ENCODE measurements at places on chromosomes 6 and 20.
A peak's percentile ranks its signal among the peaks of the same experiment; 100 is the strongest.

DNA sequence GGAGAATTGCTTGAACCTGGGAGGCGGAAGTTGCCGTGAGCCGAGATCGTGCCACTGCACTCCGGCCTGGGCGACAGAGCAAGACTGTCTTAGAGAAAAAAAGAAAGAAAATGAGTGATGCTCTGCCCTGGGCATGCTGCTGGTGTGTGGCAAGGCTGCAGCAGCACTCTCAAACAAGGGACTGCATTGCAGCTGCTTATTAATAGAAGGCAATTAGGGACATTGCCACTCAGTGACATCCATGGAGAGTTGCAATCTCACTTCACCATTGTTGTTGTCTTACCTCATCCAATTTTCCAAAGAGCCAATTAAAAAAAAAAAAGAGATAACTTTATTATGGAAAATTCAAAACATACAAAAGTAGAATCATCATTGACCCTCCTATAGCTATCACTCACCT is 131.1 kb downstream of the LRRC1 start:
- DNase-seq: no peak

- no peak for DNase-seq
Measured at GRCh38 chr20:52049001-52049731, 142.4 kb downstream of the ZFP64 start.

- no peak for DNase-seq
Measured at GRCh38 chr20:8132484-8133309, 631 bp downstream of the PLCB1 start.

DNA sequence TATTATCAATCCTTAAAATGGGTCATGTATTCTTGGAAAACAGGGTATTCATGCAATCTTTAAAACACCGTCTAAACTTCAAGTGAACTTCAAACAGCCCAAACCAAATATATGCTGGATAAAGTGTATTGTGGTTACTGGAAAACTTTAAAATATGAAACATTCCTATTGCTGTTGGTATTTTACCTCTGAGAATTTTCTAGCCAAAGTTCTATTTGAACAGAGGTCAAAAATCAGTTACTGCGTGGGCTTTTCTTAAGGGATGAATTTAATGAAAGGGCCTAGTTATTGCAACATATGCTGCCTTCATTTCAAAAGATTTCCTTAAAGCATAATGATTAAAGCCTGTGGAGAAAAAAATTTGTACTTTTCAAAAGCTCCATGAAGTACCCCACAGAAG is 436.0 kb downstream of the PLCB1 start:
- no peak for DNase-seq

DNA sequence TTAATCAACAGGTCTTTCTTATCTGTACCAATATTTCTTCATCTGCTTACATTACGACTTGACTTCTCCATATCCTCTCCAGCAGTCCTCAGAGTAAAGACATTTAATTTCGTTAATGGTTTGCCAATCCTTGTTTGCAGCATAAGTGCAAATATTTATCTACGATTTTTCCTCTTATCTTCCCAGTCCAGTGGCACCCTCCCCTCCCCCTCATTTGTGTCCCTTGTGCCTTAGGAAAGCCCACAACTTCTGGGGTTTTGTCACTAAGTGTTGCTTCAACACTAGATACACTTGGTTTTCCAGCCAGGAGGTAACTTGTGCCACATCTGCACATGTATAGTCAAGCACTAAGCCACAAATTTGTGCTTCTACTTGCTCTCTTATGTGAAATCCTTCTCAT is 327.2 kb downstream of the CBLN4 start:
- no peak for DNase-seq

DNA sequence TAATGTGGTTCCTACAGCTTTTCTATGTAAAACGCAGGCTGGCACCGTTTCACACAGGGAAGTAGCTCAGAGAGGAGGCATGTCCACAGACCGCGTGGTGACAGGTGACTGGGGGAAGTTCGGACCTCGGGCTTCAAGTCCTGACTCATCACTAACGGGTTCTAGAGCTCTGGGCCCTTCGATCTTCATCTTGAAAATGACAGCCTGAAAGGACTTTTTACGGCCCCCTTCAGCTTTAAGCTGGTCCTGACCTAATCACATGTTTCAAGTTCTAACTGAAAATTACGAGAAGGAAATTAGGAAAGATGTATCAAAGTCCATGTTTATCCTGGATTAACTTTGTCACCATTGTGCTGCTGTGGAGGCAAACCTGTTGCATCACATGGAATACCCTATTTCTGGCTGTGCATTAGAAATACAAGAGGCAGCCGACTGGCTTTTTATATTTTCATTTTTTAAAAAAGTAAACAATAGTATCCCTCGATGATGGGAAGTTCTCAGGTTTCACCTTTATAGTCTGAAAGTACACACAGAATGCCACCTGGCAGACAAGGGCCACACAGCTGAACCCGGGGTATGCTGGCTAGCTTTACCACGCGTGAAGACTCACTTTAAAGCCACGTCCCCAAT is 2.0 kb downstream of the MAN1A1 start:
- peak; percentile 48 for DNase-seq

DNA sequence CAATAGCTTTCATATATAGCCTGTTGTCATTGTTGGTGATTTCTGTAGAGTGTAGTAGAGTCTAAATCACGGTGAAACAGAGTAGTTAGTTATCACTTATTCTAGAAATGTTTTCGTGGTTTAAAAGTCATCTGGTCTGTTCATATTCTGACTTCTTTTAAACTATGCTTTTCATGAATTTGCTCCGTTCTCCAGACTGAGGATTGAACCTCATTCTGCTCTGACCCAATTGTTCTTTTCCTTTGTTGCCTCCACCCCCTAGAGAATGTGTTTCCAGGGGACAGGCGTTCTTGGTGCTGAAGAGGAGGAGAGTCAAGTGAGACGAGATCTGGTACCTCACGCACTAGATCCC is 748 bp upstream of the ZNF292 start:
- no peak for DNase-seq

DNA sequence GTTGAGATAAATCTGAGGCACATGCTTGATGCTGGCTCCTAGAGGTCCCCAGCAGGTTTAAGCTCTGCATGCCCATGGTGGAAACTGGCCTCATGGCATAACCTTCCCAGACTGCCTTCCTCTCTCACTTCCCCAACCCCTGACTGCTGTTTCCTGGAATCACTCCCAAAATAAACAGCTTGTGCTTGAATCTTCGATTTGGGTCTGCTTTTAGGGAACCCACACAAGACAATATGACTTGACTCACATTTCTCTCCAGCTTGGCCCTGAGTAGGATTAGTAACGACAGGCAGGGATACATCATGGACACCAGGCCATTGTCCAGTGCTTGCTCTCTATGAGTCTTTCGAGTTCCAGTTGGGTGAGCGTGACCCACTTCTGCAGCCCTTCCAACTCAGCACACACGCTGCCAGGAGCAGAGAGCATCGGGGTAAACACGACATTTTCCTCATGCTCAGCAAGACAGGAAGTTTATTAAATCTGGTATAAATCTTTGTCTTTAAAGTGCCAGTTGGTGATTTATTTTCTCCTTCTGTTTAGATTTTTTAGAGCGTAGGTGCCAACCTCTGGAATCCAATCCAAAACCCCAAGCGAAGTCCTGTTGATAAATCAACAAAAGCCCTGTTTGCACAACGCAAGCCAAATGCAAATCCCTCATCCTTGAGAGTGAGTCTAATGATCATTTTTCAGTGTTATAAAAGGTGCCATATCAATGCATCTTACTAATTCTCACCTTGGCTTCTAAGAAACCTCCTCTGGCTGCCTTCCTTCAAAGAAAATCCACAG is 135.0 kb downstream of the FOXA2 start:
- DNase-seq: no peak

DNA sequence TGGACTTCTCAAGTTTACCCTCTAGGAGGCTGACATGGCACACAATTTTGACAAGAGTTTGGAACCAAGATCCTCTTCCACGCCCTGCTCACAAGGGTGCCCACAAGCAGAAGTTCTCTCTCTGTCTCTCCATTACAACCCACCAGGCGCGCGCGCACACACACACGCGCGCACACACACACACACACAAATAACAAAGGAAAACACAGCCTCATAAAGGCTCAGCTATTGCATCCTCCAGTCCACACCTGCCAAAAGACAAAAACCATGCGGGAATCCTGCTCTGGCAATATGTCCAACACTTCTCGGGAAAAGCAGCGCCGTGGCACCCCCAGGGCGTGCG is 870 bp downstream of the PAK5 start:
- no peak for DNase-seq

GRCh38 chr6:119966484-119966883 is 616.9 kb upstream of the MAN1A1 start:
- peak; percentile 10 for DNase-seq

DNA sequence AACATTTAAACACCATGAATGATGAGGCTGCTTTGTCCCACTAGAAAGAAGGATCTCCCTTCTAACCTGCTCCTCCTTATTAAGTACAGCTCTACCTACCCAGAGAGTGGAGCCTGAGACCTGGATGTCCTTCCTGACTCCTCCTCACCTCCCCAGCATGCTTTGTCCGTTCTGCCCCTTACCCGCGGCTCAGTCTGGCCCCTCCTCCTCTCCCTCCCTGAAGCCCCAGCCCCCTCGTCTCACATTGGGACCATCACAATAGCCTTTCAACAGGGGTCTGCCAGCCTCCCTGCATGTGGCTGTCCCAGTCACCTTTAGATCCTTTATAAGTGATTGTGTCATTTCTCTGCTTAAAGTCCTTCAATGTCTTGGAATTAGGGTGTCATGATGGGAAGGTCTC is 72.5 kb downstream of the DZANK1 start:
- DNase-seq: no peak

DNA sequence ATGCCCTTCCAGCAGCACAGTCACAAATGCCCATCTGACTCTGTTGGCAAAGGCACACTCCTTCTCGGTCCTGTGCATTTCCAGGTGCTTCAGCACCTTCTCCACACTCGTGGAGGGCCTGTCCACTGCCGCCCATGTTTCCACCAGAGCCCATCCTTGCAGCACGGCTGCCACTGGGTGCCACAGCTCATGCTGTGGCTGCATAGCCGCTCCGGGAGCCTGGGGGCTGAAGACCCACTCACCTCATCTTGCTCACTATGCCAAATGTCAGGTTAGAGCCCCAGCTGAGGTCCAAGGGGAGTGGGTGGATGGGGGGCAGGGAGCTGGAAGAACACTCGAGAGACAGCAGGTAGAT is 6.9 kb downstream of the ZKSCAN3 start:
- no peak for DNase-seq

DNA sequence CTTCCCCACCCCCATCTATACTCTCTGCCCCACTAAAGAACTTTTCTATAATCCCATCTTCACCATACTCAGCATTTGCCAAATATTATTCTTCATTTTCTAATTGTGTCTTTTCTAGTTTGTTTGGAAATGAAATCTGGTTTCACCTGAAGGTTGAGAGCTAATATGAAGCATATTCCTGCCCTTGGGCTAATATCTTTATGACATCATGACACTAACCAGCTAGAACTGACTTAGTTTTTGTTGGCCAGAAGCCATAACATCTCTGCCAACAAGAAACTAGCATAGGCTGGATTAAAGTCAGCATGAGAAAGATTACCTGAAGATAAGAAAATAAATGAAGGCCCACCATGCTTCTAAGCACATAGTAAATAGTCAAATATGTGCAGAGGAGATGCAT is 16.7 kb downstream of the UNC5CL start:
- DNase-seq: no peak

GRCh38 chr20:48295445-48295903 is 510.2 kb upstream of the SULF2 start:
- no peak for DNase-seq

DNA sequence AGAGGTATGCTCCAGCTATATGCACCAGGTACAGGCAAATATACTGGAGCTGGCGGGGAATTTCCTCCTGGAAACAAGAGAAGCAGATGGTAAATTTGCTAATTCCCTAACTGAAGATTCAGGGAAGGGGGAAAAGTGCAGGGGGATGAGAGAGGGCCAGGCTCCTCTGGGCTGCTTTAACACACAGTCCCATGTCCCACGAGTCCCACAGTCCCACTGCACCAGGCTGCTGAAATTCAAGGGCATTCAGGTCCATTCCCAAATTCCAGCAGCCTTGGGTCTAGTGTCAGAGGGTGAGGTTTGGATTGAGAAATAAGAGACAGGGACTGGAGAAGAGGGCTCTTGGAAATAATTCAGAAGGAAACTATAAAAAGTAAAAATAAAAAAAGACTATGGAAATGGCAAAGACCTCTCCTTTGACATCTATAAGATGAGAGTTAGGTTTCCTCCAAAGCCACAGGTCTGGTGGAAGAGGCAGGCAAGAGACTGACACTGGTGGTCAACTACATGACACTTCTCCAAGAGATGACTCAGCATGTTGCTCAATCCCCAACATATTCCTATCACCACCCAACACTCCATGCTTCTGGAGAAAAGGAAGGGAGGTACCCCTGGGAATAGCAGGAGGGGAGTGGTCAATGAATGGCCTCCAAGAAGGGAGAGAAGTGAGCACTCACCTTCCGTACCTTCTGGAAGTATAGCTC is 69.2 kb downstream of the TRAM2 start:
- no peak for DNase-seq

DNA sequence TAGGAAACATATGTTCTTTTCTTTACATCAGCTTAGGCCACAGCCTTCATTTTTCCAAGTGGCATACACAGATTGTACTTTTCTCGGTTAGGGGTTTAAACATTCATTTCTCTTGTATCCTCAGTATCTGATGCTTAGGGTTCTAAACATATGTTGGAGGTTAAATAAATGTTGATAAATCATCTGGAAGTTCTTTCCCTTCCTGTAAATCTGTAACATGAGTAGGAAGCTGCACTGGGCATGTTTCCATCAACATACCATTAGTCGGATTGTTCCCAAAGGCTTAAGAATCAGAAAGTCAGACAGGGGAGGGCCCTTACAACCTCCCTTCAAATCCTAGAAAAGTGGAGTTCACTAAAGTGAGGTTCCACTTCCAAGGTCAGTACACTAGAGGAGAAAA is 54.8 kb upstream of the BCLAF1 start:
- DNase-seq: no peak

GRCh38 chr20:7723284-7723683 is 217.0 kb downstream of the HAO1 start:
- no peak for DNase-seq

DNA sequence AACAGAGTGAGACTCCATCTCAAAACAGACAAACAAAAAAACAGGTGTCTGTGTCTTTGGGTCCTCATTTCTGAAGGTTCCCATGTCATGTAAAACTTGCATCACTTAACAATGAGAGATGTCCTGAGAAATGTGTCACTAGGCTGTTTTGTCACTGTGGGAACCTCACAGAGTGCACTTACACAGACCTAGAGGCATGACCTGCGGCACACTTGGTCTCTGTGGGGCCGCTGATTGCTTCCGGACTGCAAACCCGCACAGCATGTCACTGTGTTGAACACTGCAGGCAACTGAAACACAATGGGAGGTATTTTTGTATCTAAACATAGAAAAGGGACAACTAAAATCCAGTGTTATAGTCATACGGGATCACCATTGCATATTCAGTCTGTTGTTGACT is 42.3 kb upstream of the TMEM181 start:
- DNase-seq: peak; percentile 49

GRCh38 chr20:5160882-5161281 is 34.1 kb downstream of the CDS2 start:
- DNase-seq: no peak

- DNase-seq: peak; percentile 86
Measured at GRCh38 chr6:27871924-27872638, 40.1 kb downstream of the OR2B2 start.

All from GM10248 (cell line).